EL (cell line): ENCODE measurements at places on chromosomes 16 and 17.

DNA sequence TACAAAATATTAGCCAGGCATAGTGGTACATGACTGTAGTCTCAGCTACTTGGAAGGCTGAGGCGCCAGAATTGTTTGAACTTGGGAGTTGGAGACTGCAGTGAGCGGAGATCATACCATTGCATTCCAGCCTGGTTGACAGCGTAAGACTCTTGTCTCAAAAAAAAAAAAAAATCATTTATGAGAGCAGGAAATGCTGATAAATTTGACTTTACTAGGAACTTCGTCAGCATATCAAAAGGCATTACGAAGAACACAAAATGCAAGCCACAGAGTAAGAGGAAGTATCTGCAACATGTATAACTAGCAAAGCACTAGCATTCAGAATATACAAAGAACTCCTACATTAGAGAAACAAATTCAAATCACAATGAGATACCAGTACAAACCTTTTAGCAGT, 279.3 kb downstream of the ZFHX3 start:
- no peak for DNase-seq

DNA sequence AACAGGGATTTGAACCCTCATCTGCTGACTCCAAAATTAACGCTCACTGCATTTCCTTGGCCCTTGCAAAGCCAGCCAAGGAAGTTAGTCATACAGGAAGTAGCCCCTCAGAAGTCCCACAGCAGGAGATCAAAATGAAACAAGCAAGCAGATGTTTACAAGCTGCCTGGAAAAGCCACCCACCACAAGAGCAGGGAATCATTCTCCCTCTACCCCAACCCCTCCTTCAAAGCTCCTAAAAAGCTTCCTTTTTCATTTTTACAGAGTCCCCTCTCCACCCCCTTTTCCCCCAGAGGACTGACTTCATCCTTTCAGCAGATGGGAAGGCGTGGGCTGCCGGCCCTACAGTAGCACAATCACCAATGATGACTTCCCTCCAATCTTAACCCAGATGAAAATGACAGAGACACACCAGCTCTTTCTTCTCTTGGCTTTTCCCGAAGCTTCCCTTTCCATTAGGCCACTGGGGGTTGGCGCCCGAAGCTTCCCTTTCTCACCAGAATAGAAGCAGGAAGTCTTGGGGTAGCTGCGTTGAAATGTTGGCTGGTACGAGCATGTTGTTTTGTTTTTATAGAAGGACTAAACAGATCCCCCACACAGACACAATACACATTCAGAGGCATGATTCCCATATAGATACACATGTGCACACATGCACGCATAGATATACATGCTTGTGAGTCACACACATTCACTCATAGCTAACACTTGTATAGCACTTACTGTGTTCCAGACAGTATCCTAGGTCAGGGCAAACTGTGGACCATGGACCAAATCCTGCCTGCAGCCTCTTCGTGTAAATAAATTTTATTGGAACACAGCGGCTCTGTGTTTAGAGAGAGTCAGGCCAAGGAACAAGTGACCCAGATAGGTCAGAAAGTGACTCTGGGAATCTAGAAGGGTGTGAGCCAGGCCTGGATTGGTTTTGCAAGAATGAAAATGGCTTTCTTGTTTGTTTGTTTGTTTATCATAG, 17.4 kb downstream of the ITPRIPL2 start:
- DNase-seq: peak; percentile 85

DNA sequence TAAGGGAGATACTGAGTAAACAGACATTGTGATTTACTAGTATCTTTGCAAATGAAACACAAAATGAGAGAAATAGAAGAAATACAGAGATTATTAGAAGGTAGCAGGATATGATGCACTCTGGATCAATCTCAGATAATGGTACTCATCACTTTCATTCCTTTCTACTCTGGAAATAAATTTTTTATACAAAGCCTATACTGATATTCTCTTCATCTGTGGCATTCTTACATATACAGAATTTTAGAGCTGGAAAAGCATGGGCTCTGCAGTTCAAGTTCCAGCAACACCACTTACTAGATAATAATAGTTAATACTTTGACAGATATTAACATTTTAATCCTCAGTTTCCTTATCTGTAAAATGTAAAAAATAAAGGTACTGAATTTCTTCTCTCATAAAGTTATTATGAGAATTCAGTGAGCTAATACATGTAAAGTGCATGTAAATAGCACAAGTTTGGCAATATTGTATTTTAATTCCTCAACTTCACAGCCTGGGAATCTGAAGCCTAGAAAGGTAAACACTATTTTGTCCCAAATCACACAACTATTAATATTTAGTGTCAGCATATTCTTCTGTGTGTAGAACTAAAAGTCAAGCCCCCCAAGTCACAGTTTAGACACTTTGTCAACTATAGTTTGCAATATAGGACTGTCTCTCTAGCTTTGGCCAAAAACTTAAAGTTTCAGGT, 6.5 kb downstream of the RNF43 start:
- no peak for DNase-seq

- DNase-seq: no peak
Observed at GRCh38 chr17:45229681-45230409, 8.2 kb downstream of the FMNL1 start.

GRCh38 chr16:66717112-66717675, 20.7 kb upstream of the CMTM4 start:
- peak; percentile 66 for DNase-seq
